ENCODE measurements at places on chromosomes 5 and 9.

DNA sequence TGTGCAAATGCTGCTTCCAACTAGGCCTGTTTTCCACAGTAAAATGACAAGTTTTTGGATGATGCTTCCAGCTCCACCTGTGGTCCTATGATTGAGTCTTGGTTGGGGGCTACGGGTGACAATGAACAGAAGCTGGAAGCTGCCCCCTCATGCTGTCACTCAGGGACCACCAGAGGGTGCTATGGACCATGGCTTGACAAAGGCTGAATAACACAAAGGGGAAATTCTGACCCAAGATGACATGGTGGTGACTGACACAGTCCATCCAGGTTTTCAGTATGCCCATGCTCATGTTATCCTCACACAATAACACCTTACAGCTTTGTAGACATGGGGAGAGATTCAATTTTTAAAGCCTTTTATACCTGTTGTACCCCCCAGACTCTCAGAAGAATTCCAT lies 23.9 kb upstream of the SAP30L start:
- DNase-seq, result no peak

- DNase-seq, result no peak
Measured at GRCh38 chr5:75053054-75053303, 621 bp upstream of the GCNT4 start.

GRCh38 chr9:119181561-119181960 lies 187.7 kb downstream of the BRINP1 start:
- DNase-seq, result no peak

DNA sequence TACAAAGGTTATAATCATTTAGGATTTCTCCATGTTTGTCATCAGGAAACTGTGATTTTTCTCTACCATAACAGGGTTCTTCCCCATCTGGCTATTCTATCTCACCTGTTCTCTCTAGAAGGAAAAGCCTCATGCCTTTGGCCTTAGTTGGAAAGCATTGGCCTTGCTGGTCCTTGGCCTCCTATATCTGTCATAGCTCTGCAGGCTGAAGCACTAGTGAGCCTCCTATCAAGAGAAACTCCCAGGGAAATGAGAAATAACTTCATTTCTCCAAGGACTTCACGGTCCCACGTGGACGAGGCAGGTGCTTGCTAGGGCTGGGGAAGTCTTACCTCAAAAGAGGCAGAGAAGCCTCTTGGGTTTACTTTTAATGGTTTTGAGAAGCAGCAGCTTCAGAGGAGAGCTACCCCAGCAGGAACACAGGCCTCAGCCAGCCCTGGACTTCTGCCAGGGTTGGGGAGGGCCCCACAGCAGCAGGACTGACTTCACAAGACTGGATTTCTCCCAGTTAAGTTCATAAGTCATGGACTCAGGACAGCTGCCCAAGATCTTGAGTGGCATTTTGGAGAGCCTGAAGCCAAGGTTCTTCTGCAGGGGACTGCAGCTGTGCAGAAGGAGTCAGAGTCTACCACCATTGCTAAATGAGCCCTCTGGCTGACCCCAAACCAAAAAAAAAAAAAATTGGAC lies 15.8 kb upstream of the PSAT1 start:
- no peak for DNase-seq

- no peak for DNase-seq
Measured at GRCh38 chr9:135018306-135018915, 69.1 kb upstream of the OLFM1 start.

DNA sequence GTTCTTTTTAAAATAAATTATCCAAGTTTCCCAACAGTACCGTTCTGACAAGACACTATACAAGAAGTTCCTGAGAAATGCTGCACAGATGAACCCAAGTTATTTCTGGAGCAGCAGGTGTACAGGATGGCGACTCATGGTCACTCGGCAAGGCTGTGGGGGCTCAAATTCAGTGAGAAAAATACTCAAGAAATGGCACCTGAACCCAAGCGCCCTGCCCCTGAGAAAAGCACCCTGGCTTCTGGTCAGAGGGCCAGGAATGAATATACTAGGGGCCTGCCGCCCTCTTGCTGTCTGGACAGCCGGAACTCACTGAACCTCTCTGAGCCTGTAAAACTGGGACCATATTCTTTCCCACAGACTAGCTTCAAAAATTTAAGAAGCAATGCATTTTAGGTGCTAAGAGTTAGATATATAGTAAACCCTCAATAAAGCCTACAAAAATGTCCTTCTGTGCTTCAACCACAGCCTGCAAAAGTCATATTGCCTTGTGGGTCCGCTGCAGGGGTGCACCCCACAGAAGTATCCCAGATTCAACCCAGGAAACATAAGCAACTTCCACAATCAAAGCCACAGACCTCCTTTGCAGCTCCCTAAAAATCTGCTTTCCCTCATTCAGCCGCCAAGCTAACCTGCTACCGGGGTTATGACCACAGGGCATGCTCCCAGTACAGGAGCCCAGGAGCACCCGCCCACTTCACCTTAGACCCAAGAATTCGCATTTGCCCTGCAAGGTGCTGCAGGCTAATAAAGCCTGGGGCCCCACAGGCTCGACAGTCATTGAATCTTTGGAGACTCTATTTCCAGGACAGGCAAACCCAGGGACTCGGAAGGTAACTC lies 1.4 kb downstream of the RAPGEF1 start:
- no peak for DNase-seq

- no peak for DNase-seq
Measured at GRCh38 chr5:107391787-107392186, 278.9 kb downstream of the EFNA5 start.

GRCh38 chr5:7776442-7776841 lies 74.5 kb downstream of the CFAP90 start:
- DNase-seq, result no peak

DNA sequence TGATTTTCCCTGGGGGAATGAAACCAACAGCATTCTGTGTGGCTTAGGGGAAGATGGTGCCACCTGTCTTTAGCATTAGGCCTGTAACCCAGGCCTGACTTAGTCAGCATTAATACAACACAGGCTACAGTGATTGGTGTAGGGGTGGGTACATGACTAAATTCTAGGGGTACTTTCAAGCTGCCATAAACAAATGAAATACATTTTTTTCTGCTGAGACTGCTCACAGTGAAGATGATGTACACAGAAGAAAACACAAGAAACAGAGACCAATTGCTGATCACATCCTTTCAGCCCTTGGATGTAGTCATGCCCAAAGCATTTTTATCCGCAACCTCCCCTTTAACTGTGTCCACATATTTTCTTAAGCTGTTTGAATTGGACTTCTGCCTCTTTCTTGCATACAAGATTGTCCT lies 527.2 kb downstream of the KCTD16 start:
- no peak for DNase-seq

- DNase-seq, result no peak
Measured at GRCh38 chr5:78320401-78320800, 25.9 kb upstream of the AP3B1 start.

- no peak for DNase-seq
Measured at GRCh38 chr9:626596-626995, 214.9 kb upstream of the DMRT1 start.

DNA sequence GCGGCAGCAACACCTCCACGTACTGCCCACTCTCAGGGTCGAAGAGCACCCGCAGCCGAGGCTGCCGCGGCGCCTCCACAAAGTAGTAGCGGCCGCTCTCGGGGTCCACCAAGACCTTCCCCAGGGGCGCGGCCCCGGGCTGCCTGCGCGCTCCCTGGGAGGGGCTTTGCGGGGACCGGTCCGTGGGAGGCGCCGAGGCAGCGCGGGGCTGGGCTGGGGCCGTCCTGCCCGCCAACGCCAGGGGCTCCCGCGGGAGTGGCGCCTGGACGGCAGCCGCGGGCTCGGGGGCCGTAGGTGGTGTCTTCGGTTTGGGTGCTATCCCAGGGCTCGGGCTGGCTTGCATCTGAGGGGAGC lies 2.6 kb upstream of the MZB1 start:
- DNase-seq, result no peak

- DNase-seq, result no peak
Measured at GRCh38 chr5:7261049-7261448, 134.9 kb upstream of the ADCY2 start.

DNA sequence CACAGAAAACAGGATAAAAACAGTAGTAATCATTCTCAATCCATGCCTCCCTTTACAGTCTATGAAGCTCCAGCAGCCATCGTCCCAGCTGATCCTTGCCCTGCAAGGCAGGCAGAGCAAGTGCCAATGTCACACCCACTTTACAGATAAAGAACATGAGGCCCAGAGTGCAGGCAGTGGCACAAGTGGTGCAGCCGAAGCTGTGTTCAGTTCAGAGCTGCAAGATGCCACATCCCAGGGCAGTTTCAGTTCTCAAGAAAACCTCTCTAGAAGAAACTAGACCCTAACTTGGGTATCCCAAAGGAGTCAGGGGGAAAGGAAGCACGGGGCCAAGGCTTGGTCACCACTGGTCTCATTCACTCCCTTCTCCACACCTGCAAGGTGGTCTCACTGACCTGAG lies 34.6 kb upstream of the CPLX2 start:
- no peak for DNase-seq

DNA sequence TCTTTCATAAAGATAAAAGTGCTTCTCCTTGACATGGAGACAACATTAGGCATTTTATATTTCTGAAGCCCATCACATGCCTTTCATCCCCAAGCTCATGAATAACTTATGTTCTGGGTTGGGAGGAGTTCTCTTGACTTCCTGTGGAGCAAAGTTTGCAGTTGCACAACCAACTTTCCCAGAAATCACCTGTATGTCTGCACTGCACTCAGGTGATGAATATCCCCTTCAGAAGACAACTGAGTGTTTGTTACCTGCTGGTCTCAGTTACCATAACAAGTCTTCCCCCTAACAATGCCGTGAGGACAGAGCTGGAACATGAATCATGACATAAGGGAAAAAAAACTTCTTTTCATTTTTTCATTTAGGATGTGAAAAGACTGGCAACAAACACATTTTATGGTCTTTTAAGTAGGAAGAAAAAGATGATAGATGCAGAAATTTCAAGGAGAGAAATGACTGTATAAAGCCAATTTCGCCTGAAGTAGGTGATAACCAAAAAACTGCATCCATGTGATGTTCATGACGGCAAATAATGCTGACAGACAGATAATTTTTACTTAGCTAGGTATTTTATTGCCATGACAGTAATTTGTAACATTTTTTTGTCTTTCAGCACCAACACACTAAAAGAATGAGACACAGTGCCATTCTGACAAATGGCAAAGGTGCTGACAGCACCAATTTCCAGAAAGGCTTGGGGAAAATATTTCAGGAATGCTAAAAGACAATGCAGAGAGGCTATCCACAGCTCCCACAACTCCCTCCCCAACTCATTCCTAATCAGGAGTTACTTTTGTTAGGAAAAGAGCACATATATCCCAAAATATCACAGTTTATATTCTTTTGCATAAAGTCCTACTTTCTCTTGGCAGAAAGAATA lies 656.3 kb downstream of the PRELID2 start:
- no peak for DNase-seq

- DNase-seq, result no peak
Measured at GRCh38 chr5:77210091-77210963, at the start of gene PDE8B. TSS of gene PDE8B (plus strand) at chr5:77210680. CDS start at chr5:77210926, 246 bp downstream.
